ENCODE measurements at places on chromosomes 5 and 9.

GRCh38 chr5:157050050-157050449, 8.9 kb downstream of the HAVCR1 start:
- no peak for DNase-seq

DNA sequence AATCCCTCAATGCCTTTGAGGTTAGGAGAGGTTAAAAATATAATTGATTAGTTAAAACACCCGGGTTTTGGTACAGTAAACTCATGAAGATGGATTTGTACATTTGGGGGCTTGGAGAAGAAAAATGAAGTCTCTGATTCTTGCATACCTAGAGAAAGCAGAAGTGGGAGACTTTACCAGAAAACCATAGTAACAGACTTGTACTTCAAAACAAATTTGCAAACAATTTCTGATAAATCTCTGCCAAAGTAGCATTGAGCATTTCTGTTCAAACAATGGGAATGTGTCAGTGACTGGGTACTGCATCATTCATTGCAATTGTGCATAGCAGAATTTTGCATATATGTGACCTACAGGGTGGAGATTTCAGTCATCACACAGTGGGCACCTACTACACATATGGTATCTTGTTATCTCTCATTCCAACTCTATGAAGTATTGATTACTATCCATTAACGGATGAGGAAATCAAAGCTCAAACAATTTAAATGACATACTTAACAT, 256.9 kb downstream of the PLK2 start:
- no peak for DNase-seq

DNA sequence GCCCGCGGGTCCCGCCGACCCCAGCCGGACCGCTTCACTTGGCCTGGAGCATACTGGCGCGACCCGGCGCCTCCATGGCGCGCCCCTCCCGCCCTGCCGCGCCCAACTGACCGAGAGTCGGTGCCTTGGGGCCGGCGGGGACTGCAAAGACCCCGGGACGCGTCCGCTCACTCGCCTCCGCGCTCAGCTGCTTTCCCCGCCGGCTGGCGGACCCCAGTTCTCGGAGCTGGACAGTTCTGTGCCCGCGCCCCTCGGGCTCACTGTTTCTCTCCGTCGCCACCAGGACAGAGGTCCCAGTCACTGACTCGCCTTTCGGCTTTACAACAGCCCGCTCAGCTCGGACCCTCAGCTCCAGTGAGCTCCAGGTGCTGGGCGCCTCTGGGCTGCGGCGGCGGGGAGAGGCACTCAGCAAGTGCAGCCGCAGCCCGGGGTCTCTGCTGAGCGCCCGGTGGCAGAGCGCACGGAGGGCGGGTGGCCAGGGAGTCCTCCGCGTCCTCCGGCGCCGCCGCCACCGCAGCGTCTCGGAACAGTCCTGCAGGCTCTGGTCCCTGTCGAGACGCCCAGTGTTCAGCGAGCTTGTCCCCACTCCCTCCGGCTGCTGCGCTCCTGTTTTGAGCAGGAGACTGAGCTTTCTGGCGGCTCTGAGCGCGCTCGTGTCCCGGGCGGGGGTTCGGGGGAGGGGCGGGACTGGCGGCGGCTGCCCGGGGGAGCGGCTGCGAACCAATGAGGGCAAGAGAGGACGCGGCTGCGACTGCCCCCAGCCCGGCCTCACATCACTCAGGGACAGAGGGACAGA, at the start of gene SMIM32:
Gene SMIM32 (minus strand): TSS at position 637 of the 796 bp plus-strand sequence. CDS start 638 bp downstream, outside the sequence.
- DNase-seq = no peak

GRCh38 chr5:88679638-88680037, 203.3 kb downstream of the MEF2C start:
- DNase-seq = no peak

- no peak for DNase-seq
Measured at GRCh38 chr5:152004095-152004494, 79.4 kb upstream of the GLRA1 start.

- DNase-seq = no peak
Measured at GRCh38 chr5:105530716-105531261, 1968.2 kb upstream of the NUDT12 start.

GRCh38 chr9:81823672-81824554, 104.3 kb upstream of the SPATA31D4 start:
- no peak for DNase-seq

- DNase-seq = no peak
Measured at GRCh38 chr5:122673343-122673742, 101.5 kb upstream of the SNX2 start.

DNA sequence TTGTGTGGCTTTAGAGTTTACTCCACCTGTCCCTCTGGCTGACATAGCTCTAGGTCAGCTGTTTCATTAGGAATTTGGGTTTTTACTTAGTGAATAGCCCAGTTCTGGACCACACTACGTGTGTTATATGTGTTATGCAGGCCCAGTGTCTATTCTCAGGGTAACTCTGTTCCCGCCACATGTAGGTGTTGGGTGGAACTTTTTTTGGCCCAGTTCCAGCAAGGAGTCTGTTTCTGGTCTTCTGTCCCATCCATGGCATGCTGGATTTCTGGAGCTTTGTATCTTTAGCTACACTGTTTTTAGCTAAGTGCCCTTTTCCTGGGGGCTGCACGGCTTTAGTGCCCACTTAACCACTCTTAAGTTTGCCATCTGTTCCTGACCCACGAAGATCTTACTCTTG, 15.5 kb downstream of the RMI1 start:
- DNase-seq = no peak

- no peak for DNase-seq
Measured at GRCh38 chr5:152061095-152061494, 136.4 kb upstream of the GLRA1 start.

DNA sequence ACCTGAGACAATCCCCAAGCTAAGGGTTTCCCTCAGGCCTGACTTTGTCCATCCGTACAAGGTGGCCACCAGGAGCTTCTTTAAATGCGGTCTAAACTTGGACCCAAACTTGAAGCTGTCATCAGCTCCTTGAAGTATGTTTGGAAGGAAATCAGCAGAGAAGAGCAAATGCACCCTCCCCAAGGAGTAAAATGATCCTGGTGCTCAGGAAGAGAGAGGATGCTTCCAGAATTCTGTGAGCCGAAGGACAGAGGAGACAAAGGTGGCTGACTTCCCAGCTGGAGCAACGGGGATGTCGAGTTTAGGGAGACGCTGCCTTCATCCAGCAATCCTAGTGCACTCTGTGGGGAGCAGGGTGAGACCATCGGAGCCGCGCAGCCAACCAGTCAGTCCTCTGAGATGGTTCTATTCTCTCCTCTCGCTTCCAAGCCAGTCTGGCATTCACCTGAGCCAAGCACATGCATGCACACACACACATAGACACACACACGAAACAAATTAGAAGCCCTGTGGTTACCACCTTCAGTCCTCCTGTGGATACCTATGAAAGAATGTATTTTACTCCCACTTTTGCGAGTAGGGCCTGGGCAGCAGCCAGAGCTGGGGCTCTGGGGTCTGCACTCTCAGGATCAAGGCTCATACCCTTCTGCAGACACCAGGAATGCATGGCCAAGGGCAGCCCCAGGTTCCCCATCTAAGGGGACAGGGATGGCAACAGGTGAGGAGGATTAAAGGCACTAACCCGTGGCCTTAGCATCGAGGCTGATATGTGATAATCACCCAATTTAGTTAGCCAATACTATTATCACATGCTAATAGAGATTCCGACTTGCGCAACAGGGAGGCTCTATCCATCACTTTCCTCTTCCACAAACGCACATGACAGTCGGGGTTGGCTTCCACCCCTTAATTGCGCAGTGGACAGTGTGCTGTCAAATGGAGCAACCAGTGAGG, 75.8 kb downstream of the GTF3C4 start:
- no peak for DNase-seq

DNA sequence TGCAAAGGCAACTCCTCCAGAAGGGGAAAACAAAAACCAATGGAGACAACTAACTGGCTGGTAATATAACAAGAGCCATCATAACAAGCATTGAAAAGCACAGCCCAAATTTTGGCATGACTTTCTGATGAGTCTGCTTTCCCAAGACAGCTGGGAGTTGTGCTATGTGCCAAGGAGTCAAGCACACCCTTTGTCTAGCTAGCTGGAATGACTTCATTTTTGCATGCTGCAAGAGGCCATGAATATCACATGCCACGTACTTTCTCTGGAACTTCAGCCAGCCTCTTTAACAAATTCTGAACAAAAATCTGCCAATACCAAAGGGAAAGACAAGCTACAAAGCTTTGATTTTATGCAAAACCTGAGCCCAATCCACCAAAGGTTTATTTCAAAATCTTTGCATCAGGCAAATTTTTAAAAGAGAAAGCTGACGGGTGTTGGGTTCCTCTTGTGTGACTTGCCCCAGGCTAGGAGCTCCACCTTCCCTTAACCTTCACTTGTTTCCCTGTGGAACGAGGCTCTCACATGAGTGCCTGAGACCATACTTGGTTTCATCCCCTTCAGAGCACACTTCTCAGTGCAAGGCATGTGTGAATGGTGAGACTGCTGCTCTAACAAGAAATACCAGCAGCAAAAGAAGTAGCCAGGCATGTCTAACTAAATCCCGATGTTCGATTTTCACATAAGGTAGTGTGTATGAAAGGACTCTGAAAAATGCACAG, 47.3 kb downstream of the S1PR3 start:
- DNase-seq = no peak

GRCh38 chr5:52924456-52924855, 64.7 kb upstream of the ITGA2 start:
- no peak for DNase-seq

DNA sequence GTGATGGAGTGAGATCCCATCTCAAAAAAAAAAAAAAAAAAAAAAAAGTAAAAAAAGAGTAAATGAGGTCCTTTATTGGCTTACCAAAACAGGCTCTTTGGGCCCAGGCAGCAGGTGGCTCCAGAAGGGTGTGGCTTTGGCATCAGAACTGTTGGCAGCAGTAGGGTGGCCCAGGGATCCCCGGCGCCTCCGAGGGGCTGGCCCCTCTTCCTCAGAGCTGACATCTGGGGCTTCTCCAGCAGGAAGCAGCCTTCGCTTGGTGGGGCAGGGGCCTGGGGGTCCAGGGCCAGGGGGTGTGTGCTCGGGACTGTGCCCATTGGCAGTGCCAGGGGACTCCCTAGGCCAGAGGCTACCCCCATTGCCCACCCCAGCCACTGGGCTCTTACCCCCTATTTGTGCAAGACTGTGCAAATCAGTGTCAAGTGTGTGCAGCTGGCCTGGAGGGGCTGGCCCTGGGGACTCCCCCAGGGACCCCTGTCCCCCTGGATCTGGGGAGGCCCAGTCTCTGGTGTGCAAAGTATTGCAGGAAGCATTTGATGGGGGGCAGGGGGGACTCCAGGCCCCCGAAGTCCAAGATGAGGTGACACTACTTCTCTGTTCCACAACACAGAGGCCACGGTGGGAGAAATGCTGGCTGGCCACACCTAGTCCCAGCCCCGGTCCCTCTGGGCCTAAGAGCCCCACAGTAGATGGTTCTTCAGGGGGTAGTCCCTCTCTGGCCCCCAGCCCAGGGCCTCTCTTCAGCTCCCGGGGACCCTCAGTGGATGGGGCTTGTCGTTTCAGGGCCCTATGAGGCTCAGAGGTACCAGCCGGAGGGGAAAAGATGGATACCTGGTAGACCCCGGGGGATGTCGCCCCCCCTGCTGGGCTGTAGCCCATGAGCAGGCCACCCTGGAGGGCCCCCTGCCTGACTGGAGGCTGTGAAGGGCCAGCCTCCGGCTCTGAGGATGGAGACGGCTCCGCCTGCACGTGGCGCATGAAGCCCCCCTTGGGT, 4.7 kb upstream of the STOML2 start:
- DNase-seq = no peak

- DNase-seq = no peak
Measured at GRCh38 chr5:158521995-158522394, 577.7 kb downstream of the EBF1 start.

DNA sequence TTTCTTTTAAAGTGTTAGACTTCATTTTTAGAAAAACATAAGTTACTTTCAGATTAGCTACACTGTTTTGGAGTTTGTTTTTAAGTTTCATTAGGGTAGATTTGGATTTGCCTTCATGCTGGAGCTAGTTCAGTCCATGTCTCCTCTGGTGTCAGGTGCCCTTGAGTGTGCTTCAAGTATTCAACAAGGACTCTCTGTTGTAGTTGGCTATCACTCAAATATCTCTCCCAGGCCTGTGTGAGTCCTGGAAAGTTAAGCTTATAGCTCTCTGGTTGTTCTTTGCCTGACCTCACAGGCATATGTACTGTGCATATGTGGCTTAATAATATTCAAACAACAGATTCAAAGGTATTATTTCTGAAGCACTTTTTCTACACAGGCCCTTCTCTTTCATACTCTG, 45.4 kb downstream of the PTBP3 start:
- DNase-seq = no peak

- DNase-seq = no peak
Measured at GRCh38 chr5:2160811-2161210, 278.1 kb upstream of the IRX4 start.

GRCh38 chr5:24644761-24645160, at the start of gene CDH10:
TSS of gene CDH10 (minus strand) at chr5:24644978. CDS start at chr5:24593490, 51,488 bp downstream.
- DNase-seq = no peak

DNA sequence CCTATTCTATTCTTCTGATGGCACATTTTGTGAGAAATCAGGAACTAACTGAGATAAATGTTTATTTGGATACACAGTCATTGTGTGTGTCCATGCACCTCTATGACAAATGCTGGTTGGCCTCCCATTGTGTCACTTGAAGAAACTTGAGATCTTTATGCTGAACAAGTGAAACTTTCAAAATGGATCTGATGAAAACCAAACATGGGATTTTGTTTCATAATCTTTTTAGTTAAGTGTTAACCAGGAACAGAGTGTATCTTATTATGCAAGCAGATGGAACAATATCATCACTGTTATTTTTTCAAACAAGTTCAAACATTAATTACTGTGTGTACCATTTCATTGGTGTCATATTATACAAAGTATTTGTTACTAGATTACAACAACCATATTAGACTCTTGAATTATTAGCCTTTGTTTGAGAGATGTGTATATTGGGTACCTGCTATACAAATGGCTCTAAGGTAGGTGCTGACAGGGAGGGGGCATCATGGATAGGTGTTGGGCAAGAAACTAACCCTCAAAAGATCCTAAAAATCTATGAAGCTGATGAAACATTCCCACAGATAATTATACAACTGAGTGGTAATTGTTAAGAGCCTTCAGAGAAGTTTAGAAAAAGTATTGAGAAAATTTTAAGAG, 159.8 kb downstream of the PALM2AKAP2 start:
- DNase-seq = no peak

GRCh38 chr5:92527311-92528078, 1053.5 kb downstream of the NR2F1-AS1 start:
- no peak for DNase-seq

- DNase-seq = no peak
Measured at GRCh38 chr9:35257986-35258659, 96.3 kb downstream of the UNC13B start.

GRCh38 chr9:3989915-3990314, 310.0 kb downstream of the GLIS3 start:
- DNase-seq = no peak

All from esophagus squamous epithelium (tissue), 5 donors.